ENCODE measurements at places on chromosomes 6 and 20.

DNA sequence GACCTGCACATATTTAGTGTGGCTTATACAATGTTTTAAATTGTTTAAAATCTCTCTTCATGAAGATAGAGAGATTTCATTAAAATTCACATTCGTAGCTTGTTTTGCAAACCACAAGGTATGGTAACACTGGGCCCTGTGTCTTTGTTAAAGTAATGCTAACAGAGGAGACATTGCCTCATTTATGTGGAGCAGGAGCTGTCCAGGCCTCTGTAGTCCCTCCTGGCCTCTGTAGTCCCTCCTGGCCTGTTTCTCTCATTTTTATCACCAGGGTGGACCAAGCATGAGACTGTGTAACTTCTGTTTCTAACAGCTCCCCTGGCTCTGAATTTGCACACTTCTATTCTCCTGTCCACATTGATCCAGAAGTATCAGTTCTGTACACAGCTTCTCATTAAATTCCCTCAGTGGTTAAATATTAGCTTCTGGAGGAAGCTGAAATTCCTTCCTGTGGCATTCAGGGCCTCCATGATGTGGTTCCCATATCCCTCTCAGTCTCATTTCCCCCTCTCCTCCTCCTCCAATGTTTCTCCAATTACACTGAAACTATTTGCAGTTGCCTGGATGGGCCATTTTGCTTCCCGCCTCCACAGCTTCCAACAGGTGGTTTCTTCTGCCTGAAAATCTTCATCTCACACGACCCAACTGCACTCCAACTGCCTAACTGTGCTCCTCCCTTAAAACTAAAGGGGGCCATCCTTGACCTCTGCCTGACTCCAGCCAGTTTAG, 340.4 kb downstream of the SYNE1 start:
- no peak for DNase-seq

DNA sequence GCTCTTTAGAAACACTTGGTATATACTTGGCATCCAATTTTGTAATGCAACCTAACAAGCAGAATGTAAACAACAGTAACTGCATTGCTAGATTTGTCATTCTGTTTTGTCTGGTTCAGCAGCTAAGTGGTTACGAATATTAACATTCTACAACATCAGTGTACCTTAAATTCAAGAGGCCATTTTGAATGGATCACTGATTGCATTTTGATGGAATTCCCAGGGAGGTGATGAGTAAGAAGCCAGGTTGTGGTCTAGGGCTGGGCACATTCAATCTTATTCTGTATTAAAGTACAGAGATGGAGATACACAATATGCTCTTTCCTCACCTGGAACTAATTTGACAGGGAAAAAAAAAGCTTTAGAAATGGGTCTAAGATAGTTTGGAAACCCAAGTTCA, 483.5 kb downstream of the PRKN start:
- DNase-seq: no peak

GRCh38 chr6:142737368-142738034, 207.5 kb downstream of the HIVEP2 start:
- no peak for DNase-seq

- no peak for DNase-seq
Observed at GRCh38 chr6:53055873-53056272, 9.3 kb upstream of the FBXO9 start.

DNA sequence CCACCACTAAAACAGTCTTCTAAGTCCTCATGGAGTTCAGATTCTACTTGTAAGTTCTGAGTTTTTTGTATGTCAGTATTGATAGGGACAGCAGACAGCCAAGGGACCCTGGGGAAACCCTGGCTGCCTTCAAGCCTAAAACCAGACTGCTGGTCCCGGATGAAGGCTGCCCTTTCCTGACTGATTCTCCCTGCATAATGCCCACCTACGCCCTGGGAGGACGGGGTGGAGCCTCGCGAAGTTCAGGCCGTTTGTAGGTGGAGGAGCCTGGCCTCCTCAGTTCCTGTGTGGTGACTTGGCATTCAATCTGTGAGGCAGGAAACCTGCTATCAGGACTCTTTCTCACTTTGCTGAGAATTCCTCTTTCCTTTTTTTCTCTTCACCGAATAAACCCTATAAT, 120.3 kb upstream of the LGSN start:
- DNase-seq: no peak

DNA sequence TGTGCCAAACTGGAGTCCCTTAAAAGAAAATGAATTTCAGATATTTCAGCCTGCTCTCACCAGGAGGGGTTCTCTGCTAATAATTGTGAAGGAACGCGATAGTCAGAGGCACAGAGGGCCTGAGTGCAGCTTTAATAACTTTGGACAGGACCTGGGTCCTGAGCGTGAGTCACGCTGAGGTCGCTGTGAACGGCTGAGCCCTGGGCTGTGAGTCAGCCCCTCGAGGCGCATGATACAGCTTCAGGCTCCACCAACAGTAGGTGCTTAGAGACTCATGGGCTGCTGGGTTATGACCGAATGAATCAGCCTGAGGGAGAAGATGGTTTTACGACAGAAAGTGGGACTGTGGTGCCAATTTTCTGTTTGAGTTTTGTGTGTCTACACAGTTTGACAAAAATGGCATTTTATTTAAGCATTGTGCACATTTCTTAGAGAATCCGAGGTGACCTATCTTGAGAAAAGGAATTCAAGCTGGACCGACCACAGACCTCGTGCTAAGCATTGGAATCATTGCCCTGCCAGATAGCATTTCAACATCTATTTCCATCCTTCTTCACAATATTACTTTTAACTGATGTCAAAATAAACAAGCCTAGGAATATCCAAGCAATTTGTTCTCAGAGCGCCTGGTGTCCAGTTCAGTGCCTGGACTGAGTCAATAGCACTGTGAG, 183.0 kb downstream of the THBS2 start:
- no peak for DNase-seq

DNA sequence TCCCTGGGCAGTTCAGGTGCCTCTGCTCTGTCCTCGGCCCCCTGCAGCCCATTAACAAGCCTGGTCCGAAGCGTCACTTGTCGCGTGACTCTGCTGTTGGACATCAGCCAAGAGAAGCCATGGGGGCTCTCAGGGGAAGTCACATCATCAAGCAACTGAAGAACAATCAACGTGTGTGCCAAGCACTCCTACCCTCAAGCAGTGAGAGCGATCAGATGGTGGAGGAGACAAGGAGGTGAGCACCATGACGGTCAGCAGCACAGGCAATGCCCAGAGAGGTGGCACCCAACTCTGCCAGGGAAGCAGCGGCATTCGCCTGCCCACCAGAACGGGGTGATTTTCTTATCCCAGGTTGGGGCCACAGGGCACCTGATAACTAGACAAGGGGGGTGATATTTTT, 132.7 kb downstream of the AGPAT4 start:
- DNase-seq: no peak
